ENCODE measurements at places on chromosomes 1 and 21. TPM values are rescaled to one million over a fixed set of nuclear protein-coding genes. Genes with fewer than 3 reads are reported as not detected.

GRCh38 chr1:77370161-77370560 lies 88.3 kb downstream of the AK5 start:
- no peak for DNase-seq

DNA sequence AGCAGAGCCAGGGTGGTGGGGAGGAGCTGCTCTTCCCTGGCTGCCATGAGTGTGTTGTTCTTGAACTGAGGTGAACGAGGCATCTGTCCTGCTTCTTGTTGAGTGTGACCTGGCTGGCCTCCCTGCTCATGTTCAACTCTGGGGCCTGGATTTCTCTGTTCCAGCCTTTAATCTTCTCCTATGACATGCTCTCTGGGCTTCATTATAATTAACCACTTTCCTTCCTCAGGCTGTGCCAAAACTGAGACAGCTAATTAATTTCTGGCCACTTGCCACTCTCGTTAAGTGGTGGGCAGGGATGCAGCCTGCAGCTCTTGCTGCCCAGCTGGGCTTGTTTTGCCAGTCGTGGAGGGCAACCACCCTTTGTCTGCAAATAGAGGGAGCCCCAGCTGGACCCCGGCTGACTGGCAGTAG lies 23.3 kb downstream of the OPRD1 start:
- DNase-seq: no peak

DNA sequence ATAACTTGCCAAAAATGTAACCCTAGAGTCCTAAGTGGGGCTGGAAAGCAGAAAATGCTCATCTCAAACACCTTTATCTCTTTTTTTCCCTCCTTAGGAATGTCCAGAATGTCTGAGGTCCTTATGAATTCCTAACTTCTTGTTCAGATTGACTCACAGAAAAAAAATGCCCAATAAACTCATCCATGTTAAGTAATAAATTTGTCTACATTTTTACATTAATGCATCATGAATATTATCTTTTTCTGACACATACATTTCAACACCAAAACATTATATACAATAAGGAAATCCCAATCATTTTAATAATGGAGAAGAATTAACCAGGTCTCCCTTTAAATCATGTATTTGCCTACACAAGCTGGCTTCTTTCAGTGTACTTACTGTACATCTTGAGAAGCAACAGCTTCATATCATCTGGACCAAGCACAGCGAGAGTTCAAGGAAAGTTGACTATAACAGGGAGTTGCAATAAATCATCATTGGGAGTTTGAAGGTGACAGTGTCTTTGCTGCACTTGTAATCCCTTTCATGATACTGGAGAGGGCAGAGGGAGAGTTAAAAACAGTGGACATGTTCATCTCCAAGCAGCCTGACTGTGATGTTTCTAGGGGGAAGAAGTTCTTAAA lies 565.2 kb downstream of the LTN1 start:
- no peak for DNase-seq

DNA sequence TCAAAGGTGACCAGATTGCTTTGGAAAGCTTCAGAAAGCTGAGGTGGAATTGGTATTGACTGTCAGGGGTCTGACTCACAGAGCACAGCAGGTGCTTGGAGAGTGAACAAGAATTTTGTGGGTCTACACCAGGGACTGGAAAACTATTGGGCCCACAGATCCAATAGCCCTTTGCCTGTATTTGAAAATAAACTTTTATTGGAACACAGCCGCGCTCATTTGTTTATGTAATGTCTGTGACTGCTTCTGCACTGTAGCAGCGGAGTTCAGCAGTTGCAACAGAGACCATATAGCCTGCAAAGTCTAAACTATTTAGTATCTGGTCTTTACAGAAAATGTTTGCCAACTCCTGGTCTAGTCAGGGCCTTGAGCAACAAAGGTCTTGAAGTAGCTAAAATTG lies 315.6 kb downstream of the NFIA start:
- DNase-seq: no peak

The PLA2G2F gene
- not detected for total RNA-seq

The SLAMF1 gene
- 138 TPM for total RNA-seq

DNA sequence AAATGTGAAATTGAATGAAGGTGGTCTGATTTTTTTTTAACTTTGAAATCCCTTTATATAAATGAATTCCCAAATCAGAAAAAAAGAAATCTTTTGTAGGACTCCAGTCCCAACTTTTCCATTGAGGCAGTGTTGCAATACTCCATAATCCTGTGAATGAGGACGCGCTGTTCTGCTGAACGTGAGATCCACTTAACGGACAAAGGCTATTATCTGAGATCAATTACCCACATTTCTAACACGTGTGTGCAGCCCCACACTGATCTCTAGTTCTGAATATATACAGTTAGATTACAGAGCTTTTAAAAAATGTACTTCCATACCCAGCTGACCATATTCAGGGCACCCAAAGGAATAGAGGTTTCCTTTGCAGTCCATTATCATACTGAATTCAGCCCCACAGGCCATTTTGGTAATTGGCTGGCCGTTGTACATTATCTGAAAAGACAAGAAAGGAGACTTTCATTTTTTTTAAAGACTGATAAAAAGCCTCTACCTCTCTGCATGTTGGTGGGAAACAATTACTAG lies 19.0 kb downstream of the RCC2 start:
- no peak for DNase-seq

GRCh38 chr1:228277491-228278431 lies 69.9 kb downstream of the OBSCN start:
- DNase-seq: no peak

The TBX19 gene
- total RNA-seq: 0.48 TPM

- DNase-seq: no peak
Measured at GRCh38 chr21:44273046-44273445, 11.3 kb upstream of the DNMT3L start.
